DMS79 (cell line): ENCODE measurements at places on chromosomes 11 and 22.

DNA sequence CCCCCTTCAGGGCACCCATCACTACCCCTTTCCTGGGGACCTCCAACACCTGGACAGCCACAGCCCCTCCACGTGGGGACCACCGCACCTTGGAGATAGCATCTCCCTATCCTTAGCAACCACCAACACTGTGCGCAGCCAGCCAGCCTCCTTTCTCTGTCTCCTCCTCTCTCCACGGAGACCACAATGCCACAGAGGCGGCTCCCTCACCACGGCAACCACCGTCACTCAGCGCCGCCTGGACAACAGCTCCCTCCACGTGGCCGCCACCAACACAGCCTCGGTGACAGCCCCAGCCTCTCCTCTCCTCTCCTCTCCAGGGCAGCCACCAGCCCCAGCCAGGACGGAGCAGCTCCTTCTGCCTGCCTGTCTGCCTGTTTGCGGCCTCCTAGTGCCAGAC lies 10.5 kb downstream of the ELFN2 start:
- peak; percentile 41 for DNase-seq

- no peak for DNase-seq
Measured at GRCh38 chr11:133070791-133071190, 461.5 kb downstream of the OPCML start.

DNA sequence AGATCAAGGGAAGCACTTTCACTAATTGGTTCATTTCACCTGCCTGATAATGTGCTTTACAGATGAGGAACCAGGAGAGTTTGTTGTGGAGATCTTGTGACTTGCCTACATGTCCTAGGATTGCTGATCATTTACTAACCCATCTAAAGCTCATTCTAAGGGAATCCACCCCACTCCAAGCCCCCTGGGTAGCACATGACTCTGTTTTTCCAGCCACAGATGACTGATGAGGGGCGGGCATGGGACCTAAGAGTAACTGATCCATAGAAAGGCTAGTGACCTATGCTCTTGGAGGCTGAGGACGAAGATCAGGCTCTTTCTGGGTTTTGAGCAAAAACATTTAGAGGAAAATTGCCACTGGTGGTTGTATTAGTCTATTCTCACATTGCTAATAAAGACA lies 378.1 kb downstream of the CADM1 start:
- no peak for DNase-seq

GRCh38 chr11:96328395-96329010 lies 14.5 kb downstream of the MAML2 start:
- no peak for DNase-seq

- no peak for DNase-seq
Measured at GRCh38 chr11:35146074-35146521, 7.1 kb downstream of the CD44 start.
